ENCODE measurements at places on chromosomes 1 and 21.

DNA sequence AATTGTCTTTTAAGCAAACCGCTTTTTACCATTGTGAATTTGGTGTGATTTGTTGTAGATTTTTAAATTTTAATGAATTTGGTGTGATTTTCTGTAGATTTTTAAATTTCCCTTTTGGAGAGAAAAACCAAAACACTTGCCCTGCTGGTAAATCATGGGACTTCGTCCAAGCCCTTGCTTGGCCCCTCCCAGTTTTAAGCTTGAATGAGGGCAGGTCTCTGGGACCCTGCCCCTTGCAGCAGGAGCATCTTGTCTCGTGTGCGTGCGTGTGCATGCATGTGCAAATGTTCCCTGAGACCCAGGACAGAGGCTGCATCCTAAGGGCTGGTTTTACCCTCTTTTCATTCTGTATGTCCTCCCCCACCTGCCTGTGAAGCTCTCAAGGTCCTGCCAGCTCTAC, 248.6 kb downstream of the GREM2 start:
- DNase-seq, result no peak

- DNase-seq, result no peak
These were observed 39.0 kb downstream of the SLC37A1 start for GRCh38 chr21:42552407-42553336.

DNA sequence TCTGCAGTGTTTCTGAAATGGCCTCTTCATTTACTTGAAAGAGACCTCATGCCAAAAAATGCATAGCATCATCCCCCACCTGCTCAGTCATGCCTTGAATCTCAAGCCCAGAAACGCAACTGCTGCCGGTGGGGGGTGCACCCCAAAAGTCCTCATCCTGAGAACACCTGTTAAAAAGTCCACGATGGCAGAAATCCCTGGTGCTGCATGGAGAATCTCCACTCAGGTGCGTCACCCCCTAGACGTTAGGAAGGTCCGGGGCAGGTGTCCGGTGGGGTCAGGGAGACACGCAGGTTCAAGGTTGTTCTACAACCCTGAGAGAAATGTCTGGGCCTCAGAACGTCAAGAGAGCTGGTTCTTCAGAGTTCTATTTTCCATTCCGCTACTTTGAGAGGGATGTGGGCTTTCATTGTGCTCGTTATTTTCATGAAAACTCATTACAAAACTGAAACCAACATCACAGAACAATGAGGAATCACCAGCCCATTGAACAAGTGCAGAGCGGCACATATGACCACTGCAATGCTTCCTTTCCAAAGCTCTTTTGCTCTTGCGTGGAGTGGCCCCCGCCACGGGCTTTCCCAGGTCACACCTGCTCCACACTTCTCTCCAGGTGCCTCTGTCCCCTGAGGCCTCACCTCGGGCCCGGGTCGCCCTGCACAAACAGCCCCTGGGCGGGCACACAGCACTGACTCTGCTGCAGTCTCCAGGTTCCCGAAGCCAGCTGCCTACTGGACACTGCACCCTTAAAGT, 201.9 kb downstream of the TOMM20 start:
- DNase-seq, result no peak

DNA sequence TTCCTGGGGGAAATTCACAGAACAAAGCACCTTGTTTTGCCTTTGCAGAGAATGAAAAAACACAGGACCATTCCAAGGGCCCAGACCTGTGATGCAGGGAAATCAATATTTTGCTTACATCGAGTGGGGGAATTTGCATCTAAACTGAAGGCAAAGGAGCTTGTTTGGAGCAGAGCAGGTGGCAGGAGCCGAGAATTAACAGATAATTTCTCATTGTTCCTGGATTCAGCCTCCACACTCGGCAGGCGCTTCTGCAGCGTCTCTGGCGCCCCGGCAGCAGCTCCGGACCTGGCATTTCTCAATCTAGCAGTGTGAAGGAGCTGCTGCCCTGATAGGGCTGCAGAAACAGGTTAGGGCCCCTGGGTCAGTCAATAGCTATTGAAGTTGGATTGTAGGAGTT, 2.0 kb upstream of the SYT6 start:
- no peak for DNase-seq

DNA sequence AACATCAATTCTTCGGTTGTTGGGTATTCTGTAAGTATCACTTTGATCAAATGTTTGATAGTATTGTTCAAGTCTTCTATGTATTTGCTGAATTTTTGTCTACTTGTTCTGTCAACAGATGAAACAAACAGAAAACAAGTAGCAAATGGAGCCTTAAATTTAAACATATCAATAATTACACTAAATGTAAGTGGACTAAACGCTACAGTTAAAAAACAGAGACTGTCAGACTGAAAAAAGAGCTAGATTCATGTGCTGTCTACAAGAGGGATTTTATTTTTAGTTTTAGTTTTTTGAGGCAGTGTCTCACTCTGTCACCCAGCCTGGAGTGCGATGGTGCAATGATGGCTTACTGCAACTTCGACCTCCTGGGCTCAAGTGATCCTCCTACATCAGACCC, 10.7 kb upstream of the RAD54L start:
- no peak for DNase-seq

DNA sequence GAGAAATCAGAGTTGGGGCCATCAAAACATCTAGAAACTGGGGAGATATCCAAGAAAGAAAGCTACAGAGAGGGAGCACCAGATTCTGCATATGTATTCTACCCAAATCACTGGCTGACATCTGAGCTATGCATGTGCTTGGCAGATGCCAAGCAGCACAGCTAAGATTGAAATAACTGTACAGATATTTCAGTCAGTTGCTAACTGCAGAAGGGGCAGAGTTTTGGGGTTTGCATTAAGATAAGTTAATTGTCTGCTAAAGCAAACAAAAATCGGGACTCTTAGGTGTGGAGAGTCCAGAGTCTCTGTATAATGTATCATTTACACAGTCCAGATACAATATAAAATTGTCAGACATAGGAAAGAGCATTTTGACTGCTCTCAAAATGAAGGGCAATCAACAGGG, 437.1 kb downstream of the PTBP2 start:
- no peak for DNase-seq

DNA sequence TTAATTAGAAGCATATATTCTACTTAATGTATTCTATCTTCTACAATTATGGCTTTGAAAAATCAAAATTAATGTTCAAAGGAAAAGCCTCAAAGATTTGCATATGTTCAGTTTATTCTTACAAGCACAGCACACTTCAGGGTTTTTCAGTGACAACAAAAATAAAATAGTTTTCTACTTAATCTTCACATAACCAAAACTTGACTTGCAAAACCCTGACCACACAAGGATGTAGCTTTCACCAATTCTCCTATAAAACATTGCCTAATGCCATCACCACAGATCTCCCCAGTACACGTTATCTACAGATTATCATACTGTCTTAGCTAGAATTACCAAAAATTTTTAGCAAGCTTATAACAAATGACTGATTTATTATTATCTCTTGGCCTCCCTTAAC, 23.3 kb downstream of the LPAR3 start:
- no peak for DNase-seq
